ENCODE measurements at places on chromosomes 6 and 20.

- DNase-seq = no peak
Measured at GRCh38 chr6:131183427-131184095, 48.3 kb downstream of the AKAP7 start.

- DNase-seq = no peak
Measured at GRCh38 chr20:39954621-39955020, 734.4 kb downstream of the MAFB start.

DNA sequence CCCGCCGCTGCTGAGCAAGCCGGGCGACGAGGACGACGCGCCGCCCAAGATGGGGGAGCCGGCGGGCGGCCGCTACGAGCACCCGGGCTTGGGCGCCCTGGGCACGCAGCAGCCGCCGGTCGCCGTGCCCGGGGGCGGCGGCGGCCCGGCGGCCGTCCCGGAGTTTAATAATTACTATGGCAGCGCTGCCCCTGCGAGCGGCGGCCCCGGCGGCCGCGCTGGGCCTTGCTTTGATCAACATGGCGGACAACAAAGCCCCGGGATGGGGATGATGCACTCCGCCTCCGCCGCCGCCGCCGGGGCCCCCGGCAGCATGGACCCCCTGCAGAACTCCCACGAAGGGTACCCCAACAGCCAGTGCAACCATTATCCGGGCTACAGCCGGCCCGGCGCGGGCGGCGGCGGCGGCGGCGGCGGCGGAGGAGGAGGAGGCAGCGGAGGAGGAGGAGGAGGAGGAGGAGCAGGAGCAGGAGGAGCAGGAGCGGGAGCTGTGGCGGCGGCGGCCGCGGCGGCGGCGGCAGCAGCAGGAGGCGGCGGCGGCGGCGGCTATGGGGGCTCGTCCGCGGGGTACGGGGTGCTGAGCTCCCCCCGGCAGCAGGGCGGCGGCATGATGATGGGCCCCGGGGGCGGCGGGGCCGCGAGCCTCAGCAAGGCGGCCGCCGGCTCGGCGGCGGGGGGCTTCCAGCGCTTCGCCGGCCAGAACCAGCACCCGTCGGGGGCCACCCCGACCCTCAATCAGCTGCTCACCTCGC is 1.5 kb downstream of the ARID1B start:
- DNase-seq = peak; percentile 3

- DNase-seq = no peak
Measured at GRCh38 chr20:35772563-35773058, 796 bp downstream of the PHF20 start.

GRCh38 chr6:123715006-123715863 is 78.5 kb upstream of the TRDN start:
- DNase-seq = peak; percentile 53

- no peak for DNase-seq
Measured at GRCh38 chr20:32072168-32072750, 20.2 kb downstream of the HCK start.

- no peak for DNase-seq
Measured at GRCh38 chr6:137811121-137811915, 55.7 kb upstream of the TNFAIP3 start.

DNA sequence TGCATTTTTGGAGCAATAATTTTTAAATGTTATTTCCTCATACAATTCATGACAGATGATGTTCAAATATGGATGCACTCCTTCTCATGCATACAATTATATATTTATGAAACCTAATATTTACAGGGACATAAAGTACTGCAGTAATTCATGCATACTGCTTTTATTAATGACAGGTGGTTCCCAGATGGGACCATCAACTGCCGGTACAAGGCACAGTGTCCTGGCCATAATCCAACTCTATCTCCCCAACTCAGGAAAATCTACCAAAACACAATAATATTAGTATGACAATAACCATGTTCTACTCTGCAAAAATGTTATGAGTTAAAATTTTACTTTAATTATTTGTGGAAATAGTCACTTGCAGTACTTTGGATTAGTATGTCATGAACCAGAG is 77.8 kb downstream of the VIP start:
- no peak for DNase-seq

GRCh38 chr6:43271103-43271815 is 26.8 kb upstream of the SLC22A7 start:
- DNase-seq = no peak

- DNase-seq = no peak
Measured at GRCh38 chr6:164856138-164856537, 453.3 kb downstream of the C6orf118 start.

DNA sequence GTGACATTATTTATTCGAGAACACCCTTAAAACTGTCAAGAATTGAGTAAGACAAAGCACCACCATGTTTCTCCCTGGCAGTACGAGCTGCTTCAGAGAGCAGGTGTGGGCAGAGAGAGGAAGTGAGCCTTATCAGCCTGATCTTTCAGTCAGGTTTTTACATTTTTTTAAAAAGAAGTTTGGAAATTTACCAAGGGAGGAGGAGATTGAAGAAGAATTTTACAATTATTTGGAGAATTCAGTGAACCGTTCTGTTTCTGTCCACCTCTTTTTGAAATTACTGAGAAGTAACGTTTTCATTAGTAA is 75.5 kb downstream of the ZDHHC14 start:
- DNase-seq = no peak

GRCh38 chr20:56842056-56842455 is 212.9 kb downstream of the TFAP2C start:
- DNase-seq = no peak

GRCh38 chr6:126210398-126211075 is 129.4 kb upstream of the CENPW start:
- no peak for DNase-seq

DNA sequence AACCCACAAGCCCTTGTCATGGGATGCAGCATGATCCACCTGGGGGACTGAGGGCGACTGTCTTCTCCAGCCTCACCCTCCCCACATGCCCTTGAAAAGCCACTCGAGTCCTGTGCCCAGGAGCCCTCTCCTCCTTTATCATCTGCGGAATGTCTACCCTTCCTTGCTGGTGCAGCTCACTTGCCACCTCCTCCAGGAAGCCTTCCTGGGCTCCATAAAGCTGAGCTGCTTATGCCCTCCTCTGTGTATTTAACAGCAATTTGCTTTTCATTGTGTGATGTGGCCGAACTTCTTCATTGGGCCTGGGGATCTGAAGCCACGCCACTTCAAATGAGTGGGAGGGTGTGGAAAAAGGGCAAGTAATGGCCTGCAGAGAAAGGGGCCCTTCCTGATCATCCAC is 17.8 kb upstream of the RBPJL start:
- no peak for DNase-seq

GRCh38 chr6:116278854-116279231 is 887 bp downstream of the TSPYL1 start:
- DNase-seq = no peak

DNA sequence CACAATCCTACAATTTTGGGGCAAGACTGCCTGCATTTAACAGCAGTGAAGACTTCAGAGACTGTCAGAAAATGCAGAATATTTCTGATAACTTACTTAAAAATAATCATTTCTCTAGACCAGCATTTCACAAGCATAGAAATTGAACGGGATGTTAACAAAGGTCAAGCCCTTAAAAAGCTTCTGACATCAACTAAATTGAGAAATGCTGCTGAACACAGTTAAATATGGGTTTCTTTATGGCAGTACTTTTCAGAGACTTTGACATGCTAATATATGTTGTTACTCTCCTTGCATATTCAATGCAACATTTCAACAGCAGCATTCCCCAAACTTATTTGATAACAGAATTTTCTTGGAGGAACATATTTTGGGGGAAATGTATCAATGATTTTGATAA is 84.5 kb downstream of the KIF13A start:
- no peak for DNase-seq

- DNase-seq = no peak
Measured at GRCh38 chr6:143090314-143091044, 29.8 kb downstream of the AIG1 start.
